Activated T-cell treated with anti-CD3 and anti-CD28 coated beads for 48 hours (primary cell): ENCODE measurements at places on chromosomes 1 and 21.

- peak; percentile 45 for DNase-seq
Measured at GRCh38 chr1:231421546-231421970, 529 bp downstream of the EGLN1 start.

DNA sequence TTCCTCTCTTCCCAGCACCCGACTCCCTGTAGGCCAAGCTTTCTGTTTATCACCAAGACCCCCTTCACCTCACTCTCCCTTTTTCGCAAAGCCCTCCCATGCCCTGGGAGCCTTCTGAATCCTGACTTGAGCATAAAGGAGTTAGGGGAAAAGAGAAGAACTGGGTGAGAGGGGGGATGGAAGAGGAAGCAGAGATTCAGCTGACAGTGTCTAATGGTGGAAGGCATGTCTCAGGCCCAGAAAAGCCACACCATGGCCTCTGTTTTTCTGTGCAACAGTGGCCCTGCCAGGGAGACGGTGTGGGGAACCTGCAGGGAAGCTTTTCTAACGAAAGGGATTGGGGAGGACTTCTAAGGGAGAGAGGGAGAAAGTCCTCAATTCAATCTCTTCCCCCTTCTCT, 32.9 kb upstream of the SLC30A1 start:
- no peak for DNase-seq

- no peak for DNase-seq
Measured at GRCh38 chr1:93416183-93416582, 31.7 kb upstream of the FNBP1L start.

GRCh38 chr1:242836423-242836822, 311.9 kb upstream of the PLD5 start:
- DNase-seq: no peak

DNA sequence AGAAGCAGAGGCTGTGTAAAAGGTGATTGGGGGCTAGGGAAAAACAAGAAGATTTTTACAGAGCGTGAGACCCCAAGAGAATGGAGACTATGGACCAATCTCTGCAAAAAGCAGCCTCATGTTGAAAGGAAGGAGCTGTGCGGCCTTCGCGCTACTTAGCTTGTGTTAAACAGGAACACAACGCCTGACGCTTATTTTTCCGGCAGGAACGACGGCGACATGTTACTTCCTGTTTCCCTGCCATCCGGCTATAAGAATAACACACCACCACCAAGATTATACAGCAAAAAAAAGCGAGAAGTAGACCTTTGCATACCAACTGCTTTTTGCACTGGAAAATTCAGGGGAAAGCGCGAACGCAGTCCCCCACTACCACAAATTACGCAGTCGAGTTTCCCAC, 272.7 kb downstream of the FAM72C start:
- DNase-seq: no peak

DNA sequence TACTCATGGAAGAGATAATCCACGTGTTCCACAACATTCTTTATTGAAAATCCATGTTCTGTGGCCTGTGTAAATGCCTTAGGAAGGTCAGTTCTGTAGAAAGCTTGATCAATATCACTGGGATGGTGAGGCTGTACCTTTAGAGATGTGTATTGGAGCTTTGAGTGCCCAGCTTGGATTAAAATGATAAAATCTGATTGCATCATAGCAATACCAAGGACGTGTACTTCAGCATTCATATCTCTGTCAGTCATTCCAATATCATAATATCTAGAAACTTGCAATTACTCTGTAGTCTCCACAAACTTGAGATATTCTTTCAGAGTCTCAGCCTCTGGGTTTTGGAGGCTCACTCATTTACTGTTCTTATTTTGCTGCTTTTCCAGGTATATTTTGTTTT, 31.6 kb downstream of the IFI44 start:
- no peak for DNase-seq

DNA sequence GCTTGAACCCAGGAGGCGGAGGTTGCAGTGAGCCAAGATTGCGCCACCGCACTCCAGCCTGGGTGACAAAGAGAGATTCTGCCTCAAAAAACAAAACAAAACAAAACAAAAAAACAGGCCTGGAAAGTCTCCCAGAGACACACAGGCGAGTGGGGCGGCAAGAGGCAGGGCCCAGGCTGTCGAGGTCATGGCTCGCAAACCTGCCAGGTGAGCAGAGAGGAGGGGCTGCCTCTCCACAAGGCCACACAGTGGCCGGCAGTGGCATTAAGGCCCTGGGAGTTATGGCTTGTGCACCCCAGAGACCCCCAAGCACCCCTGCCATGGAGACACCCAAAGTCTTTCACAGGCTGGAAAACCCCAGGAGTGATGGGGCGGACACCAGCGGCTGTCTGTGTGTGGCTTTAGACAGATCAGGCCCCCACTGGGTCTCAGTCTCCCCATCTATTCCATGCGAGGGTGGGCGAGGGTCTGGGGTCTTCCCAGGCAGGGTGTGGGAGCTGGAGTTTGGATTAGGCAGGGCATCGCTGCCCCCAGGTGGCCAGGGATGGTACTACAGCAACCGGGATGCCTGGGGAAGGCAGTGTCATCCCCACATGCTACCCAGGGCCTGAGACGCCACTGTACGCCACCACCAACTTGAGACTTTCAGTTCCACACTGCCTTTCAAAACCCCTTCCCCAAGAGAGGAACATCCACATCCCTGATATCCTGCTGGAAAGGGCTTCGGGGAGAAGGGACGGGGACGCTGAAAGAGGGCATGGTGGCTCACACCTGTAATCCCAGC, 7.3 kb upstream of the CTRC start:
- peak; percentile 62 for DNase-seq

DNA sequence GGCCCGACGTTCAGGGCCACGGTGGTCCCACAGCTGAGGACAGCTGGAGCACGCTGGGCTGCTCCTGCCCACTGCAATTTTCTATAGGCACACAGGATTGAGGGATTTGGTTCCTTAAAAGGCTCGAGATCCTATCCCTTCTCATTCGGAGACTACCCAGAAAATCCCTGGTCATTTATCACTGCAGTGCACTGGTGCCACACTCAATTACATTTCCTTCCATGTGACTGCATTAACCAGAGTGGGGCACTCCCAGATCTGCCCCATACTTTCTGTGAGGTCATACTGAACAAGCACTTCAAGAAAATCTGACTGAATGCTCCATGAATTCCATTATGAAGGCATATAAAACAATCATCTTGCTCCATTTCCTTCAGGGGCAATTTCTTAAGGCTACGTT, 49.8 kb upstream of the KCNE1 start:
- DNase-seq: no peak

DNA sequence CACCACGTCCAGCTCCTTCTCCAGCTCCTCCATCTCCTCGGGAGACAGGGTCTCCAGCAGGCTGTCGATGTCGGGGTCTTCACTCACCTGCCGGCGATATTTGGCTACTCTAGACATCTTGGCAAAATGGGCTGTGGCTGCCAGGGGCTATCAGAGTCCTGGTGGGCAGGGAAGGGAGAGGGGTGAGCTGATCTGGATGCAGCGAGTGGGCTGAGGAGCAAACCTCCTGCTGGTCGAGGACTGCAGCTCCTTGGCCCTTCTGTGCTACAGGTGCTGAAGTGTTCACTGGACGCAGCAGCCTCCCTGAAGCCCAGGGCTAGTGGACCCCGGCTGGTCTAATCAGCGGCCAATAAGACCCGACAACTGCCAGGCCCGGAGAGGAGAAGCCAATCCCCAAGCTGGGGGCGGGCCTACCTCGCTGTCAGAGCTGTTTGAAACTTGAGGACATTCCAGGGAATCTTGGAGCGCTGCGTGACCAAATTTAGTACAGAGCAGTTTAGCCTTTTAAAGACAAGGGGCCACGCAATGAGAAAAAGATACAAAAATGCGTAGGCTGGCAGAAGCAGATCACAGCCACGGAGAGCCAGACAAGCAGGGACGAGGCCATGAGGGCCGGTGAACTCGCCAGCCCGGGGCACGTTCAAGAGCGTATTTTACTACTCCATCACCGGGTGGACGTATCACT, at the start of gene LMOD1:
Gene LMOD1, minus strand, starts transcription at position 325 of the 685 bp plus-strand sequence. Its CDS starts 208 bp downstream, at position 117.
- peak; percentile 5 for DNase-seq
